ENCODE measurements at places on chromosomes 7 and 10. TPM values are rescaled to one million over a fixed set of nuclear protein-coding genes. Genes with fewer than 3 reads are reported as not detected.
A peak's percentile ranks its signal among the peaks of the same experiment; 100 is the strongest.

The ATOH7 gene
- total RNA-seq: 0.88 TPM

The FKBP6 gene
- total RNA-seq: not detected

The CWF19L1 gene
- 31.8 TPM for total RNA-seq

The PCDH15 gene
- total RNA-seq: not detected

The LEP gene
- total RNA-seq: not detected

The FGL2 gene
- total RNA-seq: not detected

The TLX1 gene
- total RNA-seq: not detected

The ZNF3 gene
- 32.5 TPM for total RNA-seq

The ATAD1 gene
- 0.81 TPM for total RNA-seq

- DNase-seq: no peak
These were observed 803.1 kb downstream of the PCDH15 start for GRCh38 chr10:53997953-53998352.

GRCh38 chr7:36784991-36785940 lies 61.0 kb upstream of the AOAH start:
- DNase-seq: no peak

DNA sequence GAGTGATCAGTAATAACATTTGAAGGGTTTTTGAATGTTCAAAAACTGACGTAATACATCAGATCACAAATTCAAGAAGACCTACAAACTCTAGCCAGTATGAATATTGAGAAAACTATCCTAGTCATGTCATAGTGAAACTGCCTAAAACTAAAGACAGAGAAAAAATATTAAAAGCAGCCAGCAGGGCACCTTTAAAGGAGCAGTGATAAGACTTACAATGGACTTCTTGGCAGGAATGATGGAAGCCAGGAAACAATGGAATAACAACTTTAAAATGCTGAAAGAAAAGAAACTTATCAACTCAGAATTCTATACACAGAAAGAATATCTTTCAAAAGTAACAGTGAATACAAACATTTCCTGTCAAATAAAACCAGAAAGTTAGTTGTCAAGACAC lies 78.3 kb upstream of the CTBP2 start:
- no peak for DNase-seq

- DNase-seq: no peak
These were observed 8.1 kb downstream of the SFTPA2 start for GRCh38 chr10:79552143-79552542.

DNA sequence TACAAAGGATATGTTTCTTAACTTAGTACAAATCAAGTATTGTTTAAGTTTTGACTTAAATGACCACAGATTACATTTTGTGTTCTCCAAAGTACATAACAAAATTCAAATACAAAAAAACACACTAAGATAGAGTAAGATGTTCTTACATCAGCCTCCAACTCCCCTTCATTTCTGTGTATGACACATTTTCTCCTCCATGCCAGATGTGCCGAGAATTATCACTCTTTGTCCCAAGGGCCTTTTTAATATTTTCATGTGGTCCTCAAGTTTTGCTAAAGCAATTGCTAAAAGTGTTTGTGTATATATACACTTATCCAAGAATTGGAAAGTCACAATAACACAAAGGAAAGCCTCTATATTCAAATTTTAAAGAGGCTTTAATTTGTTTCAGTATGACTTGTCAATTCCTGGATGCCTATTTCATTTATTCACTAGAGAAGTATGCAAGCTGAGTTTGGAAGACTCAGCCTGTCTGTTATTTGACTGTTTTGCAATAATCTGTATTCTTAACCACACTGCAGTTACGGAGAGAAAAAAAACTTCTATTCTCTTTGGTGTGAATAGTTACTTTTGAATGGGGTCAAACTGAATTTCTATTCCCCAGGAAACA lies 586.4 kb upstream of the SEMA3D start:
- peak; percentile 17 for DNase-seq

GRCh38 chr7:128938544-128939074 lies 882 bp downstream of the IRF5 start:
- no peak for DNase-seq

- DNase-seq: no peak
These were observed 45.2 kb upstream of the DLG5 start for GRCh38 chr10:77971804-77972144.

DNA sequence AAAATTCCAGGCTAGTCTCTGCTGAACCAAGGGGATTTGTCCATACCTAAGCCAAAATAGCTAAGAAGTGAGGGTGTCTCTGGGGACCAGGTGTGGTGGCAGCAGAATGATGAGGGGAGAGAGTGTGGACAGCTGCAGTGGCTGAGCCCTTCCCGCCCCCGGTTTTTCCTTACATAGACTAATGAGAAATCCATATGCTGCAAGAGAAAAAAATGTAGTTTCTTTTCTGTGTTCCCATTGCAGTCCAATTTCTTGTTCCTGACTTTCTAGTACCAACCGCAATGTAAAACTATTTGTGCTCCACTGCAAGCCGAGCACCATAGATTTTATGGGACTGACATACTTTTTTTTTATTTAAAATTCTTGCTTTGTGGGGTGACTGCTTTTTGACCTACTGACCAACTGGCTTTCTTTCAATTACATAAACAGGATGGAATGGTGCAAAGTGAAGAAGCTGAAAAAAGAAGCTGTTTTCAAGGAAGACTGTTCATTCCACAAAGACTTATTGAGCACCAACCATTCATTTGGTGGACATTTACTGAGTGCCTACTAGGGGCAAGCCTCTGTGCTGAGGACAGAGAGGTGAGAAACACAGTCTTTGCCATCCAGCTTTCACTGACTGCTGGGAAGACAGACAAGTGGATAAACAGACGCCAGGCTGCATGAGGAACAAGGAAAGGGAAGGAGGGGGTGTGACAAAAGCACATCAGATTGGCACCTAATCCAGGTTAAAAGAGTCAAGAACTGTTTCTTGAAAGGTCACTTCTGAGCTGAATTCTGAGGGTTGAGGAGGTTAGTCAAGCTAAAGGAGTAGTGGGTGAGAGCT lies 9.8 kb downstream of the CEP41 start:
- DNase-seq: no peak

GRCh38 chr10:96287392-96288105 lies 16.2 kb upstream of the BLNK start:
- peak; percentile 65 for DNase-seq

DNA sequence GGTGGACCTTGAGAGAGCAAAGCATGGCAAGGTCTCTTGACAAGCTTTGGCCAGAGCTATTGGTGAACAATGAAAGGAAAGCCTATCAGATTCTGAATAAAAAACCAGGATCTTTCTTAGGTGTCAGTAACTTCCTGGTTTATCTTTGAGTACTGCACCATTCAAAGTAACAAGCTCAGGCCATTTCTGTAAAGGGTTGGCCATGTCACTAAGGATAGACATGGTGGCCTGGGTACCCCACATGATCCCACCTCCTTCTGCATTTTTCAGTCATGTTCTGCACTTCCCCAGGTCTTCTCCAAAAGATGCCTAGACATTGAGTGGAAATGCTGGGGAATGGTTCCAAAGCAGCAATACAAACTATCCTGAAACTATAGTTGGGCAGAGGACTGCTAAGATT lies 242.0 kb downstream of the ARHGAP12 start:
- DNase-seq: no peak

- no peak for DNase-seq
These were observed 410.8 kb upstream of the PODXL start for GRCh38 chr7:131967216-131967730.

DNA sequence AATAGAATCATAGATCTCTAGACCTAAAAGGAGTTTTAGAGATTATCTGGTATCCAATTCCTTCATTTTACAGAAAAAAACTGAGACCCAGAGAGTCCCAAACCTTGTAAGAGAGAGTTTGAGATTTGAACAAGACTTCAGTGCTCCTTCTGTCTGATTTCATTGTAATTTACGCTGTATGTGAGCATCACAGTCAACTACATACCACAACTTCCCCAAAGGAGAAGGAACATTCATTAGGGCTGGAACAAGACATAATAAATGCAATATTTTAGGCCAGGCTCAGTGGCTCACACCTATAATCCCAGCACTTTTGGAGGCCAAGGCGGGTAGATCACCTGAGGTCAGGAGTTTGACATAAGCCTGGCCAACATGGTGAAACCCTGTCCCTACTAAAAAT lies 17.3 kb upstream of the PRKAR2B start:
- no peak for DNase-seq

DNA sequence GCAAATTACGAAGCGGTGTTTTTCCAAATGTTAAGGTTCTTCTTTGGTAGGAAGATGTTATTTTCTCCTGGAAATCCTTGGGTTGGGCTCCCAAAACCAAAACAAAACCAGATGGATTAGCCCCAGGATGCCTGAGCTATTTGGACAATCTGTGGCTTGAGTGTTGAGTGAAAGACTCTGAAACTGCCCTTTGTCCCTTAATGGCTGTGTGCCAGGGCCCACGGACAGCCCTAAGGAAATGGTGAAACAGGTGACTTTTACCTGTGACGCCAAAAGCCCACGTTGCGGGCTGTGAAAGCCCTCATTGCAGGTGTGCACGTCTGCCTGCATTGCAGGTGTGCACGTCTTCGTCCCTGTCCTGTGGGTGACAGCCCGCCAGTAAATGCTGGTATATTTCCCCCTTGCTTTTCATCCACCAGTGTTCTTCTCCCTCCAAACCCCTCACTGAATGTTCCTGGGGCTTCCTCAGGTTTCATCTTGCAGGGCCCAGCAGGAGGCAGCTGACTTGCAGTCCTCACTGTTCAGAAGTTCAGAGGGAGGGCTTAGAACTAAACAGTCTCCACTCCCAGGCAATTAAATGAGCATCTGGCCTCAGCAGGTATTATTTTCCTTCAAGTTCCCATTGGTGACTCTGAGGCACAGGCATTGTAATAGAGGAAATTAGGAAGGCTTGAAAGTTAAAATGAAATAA lies 10.7 kb downstream of the PFKP start:
- no peak for DNase-seq

DNA sequence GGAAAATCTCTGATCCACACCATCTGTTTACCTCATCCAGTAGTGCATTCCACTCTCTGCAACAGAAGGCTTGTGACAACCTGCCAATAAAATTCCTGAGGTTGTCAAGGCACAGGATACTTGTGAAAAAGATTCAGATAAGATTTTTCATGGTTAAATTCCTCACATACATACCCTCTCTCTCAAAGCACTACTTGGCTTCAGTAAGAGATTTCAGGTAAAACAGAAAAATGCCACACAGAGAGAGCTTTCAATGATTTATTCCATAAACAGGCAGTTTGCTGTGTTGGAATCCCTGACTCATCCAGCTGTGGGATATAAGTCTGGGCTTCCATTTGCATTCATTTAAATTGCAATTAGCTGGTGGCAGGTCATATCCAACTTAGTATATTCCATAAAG lies 99.7 kb upstream of the CAV2 start:
- peak; percentile 33 for DNase-seq

- peak; percentile 82 for DNase-seq
These were observed 119.8 kb downstream of the NKX6-2 start for GRCh38 chr10:132665946-132666704.

DNA sequence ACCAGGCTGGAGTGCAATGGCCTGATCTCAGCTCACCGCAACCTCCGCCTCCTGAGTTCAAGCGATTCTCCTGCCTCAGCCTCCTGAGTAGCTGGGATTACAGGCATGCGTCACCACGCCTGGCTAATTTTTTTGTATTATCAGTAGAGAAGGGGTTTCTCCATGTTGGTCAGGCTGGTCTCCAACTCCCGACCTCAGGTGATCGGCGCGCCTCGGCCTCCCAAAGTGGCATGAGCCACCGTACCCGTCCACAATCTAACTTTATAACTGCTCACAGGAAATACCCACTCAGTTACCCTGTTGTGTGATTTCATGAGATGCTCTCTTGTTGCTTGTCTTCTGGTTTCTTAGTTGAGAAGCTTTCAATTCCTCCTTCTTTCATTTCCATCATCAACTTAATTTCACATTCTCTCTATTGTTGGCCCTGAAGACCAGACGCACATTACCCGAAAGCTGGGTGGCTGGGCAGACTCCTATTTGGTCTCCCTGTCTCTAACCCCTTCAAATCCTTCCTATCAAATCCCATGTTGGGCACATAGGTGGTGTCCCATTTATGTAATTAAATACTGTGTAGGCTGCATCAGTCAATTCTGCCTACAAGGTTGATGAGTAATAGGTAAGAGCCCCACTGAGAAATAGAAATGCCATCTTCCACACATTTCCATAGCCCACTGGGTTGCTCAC lies 1.1 kb upstream of the GSTO2 start:
- DNase-seq: no peak

DNA sequence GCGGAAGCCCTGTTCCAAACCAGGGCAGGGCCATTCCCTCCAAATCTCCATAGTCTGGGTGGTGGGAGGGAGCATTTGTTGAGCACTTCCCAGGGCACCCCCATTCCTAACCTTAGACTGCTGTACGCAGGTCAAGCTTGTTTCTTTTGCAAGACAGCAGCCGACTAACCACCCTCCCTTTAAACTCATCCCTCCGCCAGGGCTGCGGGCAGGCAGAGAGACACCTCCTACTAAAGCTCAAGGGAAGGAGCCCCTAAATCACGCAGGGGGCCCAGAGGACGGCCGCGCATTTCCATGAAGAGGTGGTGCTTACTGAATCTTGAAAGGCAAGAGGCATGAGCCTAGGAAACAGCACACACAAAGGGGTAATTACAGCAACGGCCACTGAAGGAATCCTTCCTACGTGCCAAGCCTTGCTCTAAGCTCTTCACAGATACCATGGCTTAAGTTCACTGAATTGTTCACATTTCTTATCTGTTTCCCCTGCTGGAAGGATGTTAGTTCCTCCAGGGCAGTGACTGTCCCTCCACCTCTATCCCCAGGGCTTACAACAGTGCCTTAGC lies 90.0 kb downstream of the PROSER2 start:
- no peak for DNase-seq
